HepG2 (cell line): ENCODE measurements at places on chromosomes 12 and 14.

DNA sequence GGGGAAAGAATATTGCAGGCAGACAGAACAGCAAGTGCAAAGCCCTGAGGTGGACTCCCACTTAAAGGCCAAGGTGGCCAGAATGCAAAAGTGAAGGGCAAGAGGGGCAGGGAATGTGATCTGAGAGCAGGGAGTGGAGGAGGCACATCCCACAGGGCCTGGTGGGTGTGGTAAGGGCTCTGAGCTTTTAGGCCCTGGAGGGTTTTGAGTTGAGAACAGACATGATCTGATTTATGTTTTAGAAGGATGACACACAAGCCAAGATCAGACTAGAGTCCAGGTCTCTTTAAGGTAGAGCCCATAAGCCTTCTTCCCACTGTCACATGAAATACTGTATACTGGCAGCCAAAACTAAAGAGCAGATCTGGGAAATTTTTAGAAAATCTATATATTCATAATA lies 162.5 kb downstream of the SLC38A4 start:
- no peak for DNase-seq

- DNase-seq: no peak
These were observed 32.0 kb downstream of the LRIG3 start for GRCh38 chr12:58888131-58888783.

GRCh38 chr14:57816568-57817284 lies 49.2 kb downstream of the SLC35F4 start:
- DNase-seq: no peak

DNA sequence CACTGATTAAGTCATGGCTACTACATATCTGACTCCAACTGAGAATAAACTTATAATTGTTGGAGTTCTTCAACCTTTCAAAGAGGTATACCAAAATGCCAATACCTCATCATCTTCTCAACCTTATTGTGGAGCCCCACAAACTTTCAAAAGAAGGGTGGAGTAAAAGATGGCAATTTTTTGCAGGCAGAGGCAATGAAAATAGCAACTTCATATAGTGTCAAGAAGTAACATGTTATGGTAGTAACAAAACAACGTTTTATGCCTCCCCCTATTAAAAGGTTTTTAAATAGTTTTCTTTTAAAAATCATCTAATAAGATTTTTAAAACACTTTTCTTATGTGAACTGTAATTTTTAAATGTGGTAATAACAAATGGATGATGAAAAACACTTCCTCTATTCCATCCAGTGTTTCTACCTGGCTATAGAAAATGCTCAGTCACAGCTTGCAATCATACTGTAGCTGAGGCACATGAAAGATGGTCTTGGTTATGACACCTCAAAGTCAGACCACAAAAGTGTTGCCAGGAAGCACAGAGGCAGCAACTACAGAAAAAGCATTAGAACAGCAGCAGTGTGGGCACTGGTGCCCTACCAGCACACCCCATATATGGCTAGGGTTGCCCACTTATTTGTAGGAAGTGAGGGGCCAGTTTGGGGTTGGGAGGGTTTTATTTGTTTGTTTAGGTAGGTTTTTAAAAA lies 7.0 kb downstream of the PPP1R12A start:
- no peak for DNase-seq

GRCh38 chr12:2390850-2391390 lies 338.1 kb downstream of the CACNA1C start:
- DNase-seq: no peak

GRCh38 chr14:95314609-95315008 lies 5.1 kb downstream of the CLMN start:
- DNase-seq: no peak

DNA sequence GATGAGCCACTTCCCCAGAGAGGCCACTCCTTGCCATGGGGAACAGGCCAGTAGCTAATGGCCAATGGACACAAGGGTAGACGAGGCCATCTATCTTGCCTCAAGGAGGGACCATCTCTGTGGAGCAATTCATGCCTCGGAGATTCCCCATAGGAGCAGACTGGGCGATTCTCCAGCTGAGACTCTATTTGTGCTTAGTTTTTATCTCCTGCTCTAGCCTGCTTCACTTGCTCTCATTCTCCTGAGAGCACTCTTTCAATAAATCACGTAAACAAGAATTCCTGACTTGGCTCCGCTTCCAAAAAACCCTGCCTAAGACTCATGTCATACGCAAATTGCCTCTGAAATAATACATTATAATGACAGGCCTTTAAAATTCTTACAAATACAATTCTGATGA lies 396.4 kb upstream of the USP15 start:
- no peak for DNase-seq

DNA sequence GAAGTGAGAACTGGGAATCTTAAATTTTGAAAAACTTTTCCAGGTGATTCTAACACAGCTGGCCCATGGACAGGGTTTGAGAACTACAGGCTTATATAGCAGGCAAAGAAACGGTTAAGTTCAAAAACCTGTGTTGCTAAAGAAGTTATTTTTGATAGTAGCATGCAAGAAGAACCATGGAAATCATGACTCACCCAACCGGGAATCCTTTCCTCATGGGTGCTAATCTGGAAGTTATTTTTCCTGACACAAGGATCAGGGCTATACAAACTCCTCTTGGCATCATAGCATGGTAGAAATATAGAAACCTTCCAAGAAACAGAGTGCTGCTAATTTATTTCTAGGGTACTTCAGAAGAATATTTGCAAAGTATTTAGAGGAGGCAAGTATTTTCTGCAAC lies 588.7 kb downstream of the CCER1 start:
- DNase-seq: no peak

- no peak for DNase-seq
These were observed 44.7 kb downstream of the KCTD10 start for GRCh38 chr12:109432431-109432830.

GRCh38 chr14:53108292-53109104 lies 44.6 kb downstream of the DDHD1 start:
- no peak for DNase-seq

GRCh38 chr14:22962061-22962676 lies 5.3 kb upstream of the HAUS4 start:
- DNase-seq: no peak

DNA sequence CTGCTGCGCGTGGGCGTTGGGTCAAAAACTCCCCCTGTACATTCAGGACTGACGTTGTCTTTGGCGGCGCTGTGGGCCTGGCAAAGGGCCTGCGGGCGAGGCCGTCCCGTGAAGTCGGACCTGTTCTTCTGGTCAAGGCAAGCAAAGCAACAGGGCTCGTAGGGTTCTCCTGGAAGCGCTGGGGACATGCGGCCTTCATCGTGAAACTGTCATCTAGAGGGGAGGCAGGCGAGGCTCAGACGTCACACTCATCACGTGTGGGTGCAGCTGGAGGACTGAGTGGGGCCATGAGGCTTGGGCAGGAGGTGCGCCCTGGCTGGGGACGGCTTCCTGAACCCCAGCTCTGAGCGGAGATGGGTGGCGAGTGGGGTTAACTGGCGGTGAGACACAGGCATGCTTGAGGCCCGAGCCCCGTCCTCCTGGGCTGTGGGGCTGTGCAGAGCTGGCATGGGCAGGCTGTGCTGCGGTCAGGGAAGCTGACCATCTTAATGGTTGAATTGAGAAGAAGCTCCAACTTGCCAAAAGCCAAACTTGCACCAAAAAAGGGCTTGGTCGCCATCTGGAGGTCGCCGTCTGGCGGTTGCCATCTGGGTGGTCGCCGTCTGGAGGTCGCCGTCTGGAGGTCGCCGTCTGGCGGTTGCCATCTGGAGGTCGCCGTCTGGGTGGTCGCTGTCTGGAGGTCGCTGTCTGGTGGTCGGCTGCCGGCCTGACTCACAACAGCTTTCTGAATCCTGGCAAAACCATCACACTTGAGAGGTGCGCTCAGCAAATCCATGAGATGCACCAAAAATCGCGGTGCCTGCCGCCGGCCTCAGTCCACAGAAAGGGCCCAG lies 66.2 kb downstream of the NOC4L start:
- DNase-seq: no peak

- DNase-seq: no peak
These were observed 10.0 kb upstream of the IL22 start for GRCh38 chr12:68263366-68263765.

- DNase-seq: no peak
These were observed 340.6 kb downstream of the TMEM132D start for GRCh38 chr12:129563266-129563665.

DNA sequence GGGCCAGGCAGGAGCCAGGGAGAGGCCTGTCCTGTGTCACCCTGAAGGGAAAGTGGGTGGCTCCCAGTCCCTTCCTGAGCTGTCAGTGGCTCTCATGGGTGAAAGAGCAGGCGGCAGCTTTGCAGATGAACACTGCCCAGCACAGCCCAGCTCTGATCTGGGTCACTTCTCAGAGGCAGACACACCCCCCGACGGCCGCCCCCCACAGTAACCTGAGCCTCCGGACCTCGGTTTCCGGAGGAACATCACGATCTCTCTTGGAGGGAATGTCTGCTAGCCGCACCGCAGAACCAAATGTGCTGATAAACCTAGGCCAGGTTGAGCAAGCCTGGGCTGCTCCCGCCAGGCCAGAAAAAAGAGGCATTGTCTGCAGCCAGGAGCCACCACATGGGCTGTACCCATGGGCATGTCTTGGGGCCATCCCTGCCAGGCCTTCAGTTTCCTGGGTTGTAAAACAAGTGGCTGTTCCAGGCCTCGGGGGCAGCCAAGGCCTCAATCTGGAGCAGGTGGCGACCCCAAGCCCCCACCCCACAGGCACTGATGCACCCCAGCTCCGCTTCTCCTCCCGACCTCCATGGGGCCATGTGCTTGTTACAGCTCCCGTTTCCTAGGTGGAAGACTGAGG lies 57.6 kb downstream of the NCOR2 start:
- peak; percentile 86 for DNase-seq

DNA sequence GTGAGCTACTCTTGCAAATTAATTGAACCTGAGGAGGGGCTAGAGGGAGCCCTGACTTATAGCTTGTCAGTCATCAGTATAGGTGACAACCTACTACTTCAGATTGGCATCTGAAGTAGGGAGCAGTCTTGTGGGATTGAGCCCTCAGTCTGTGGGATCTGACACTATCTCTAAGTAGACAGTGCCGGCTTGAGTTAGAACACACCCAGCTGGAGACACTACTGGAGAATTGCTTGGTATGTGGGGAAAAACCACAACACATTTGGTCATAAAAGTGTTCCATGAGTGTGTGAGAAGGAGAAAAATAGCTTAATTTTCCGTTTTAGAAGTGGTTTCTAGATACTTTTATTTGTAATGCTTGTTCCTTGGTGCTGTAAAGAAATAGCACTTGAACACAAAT lies 30.5 kb upstream of the DDHD1 start:
- DNase-seq: no peak

DNA sequence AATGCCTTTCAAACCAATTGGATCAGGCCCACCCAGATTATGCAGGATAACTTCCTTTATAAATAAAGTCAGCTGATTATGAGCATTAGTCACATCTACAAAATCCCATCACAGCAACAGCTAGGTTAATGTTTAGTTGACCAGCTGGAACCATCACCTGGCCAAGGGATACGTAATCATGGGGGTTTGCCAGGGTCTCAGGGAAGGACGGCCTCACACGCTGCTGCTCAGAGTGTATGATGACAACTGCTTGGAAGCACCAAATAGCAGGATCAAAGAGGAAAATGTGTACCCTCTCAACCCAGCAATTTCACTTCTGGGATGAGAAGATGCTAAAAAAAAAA lies 162.6 kb downstream of the SLC15A4 start:
- no peak for DNase-seq

DNA sequence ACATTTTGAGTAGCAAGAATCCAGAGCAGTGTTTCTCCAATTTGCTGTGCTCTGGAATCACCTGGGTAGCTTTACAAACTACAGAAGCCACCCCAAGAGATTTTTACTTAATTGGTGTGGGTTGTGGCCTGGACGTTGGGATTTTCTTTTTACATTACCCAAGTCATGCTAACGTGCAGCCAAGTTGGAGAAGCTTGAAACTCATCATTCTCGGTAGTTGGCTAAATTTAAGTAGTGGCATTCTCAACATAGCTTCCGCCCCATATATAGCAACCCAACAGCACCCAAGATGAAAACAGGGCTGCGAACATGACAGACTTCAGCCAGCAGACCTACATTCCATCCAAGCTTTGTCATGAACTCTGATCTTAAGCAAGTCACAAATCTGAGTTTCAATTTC lies 25.0 kb downstream of the DAD1 start:
- DNase-seq: no peak

- DNase-seq: no peak
These were observed at the start of gene GDF3 for GRCh38 chr12:7695566-7696197. Gene GDF3, minus strand, starts transcription at chr12:7695775. Its CDS starts 47 bp downstream, at chr12:7695728.

DNA sequence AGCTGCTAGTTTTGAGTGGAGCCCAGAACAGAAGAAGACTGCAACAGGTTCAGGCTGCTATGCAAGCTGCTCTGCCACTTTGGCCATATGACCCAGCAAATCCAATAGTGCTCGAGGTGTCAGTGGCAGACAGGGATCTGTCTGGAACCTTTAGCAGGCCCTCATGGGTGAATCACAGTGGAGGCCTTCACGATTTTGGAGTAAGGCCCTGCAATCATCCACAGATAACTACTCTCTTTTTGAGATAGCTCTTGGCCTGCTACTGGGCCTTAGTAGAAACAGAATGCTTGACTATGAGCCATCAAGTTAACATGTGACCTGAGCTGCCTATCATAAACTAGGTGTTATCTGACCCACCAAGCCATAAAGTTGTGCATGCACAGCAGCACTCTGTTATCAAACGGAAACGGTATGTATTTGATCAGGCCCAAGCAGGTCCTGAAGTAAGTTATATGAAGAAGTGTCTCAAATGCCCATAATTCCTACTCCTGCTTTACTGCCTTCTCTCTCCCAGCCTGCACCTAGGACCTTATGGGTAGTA lies 116.9 kb upstream of the CCDC196 start:
- DNase-seq: no peak

DNA sequence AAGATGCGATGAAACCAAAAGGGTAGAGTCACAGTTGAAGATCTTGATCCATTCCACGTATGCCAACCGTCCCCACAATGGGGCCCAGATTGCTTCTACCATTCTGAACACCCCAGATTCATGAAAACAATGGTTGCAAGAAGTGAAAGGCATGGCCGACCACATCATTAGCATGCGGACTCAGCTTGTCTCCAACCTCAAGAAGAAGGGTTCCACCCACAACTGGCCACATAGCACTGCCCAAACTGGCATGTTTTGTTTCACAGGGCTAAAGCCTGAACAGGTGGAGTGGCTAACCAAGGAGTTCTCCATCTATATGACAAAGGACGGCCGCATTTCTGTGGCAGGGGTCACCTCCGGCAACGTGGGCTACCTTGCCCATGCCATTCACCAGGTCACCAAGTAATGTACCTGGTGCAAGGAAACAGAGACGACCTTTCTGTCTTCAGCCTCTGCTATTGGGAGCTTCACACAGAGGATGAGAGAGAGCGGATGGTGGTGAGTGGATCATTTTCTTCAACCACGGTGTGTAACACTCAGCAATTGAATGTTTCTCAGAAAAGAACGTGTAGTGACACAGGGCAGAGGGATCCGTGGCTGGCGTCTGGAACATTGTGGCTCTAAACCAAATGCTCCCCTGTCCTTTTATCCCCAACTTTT lies 26.8 kb upstream of the CLEC2D start:
- no peak for DNase-seq

DNA sequence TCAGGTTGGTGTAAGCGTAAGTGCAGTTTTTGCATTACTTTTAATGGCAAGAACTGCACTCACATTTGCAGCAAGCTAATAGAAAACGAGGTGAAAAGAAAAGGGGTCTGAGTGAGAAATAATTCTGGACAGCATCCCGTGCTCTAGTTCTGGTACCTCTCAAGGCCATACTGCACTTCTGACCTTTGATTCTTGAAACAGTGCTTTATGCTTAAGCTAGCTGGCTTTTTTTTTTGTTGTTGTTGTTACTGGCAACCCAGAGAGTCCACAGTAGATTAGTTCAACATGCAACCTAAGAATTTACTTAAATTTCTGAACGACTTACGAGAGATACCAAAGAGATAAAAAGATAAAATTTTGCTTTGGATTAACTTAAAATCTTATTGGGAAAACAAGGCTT lies 75.2 kb upstream of the PRKD1 start:
- DNase-seq: peak; percentile 23

- DNase-seq: no peak
These were observed 287.6 kb upstream of the E2F7 start for GRCh38 chr12:77352946-77353345.
